NCI-H345 (cell line): ENCODE measurements at places on chromosomes 1 and 21.

GRCh38 chr1:185704181-185704580 is 30.0 kb upstream of the HMCN1 start:
- no peak for DNase-seq

DNA sequence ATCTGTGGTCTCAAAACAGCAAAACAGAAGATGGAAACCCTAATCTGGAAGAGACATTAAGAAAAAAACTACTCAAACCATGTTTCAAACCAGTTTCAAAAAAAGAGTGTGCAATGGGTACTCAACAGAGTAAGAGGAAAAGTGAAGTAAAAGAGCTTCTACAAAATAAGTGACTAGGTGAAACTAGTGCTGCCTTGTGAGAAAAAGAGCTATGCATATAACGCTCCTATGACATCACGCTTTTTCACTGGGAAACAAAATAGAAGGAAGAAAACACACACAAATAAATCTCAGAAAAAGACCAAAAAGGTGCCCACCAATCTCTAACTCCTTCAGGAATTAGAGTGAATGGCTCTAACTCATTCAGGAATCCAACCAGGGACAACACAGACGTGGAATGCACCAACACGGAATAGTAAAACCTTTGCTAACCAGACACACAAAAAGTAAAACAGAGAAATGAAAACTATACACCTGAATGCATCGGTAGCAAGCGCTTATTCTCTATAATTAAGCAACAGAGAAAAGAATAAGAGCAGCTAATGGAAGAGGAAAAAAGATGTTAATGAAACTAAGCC is 1.3 kb downstream of the FOXJ3 start:
- DNase-seq, result no peak

GRCh38 chr1:64960731-64961130 is 5.6 kb downstream of the JAK1 start:
- DNase-seq, result no peak

DNA sequence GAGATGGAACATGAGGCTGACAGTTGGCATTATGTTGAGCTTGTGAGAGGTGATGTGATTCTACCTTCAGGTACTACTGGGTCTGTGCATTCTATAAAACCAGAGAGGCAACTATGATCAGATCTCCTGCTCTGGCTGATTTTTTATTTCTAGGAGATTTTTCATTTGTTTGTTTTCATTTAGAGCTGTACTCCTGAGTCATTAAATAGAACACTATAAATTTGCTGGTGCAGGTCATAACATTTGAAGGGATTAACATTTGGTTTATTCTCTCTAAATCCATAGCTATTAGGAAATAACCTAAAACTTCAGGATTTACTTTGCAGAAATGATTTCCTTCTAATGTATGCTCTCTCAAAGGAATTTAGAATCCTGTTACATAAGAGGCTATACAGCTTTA is 42.9 kb downstream of the MAGI3 start:
- no peak for DNase-seq

GRCh38 chr1:204080163-204080903 is 7.4 kb downstream of the SOX13 start:
- peak; percentile 87 for DNase-seq

DNA sequence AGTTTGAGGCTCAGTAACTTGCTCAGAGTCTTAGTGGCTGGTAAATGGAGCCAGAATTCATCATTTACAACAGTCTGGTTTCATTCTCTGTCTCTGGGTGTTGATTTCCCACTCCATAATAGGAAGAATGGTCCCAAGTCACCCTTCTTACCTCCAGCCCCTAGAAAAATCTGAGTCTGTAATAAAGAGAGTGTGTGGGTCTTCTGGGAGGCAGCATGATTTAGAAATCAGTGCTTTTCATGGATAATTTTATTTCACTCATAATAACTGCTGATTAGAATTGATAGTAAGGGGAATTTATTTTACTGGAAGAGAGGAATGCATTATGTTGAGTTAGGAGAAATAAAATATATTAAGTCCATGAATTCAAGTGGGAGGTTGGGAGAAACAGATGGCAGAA is 2.1 kb downstream of the PLA2G2D start:
- no peak for DNase-seq

- peak; percentile 49 for DNase-seq
These were observed 5.7 kb upstream of the CHD5 start for GRCh38 chr1:6185635-6186382.

- DNase-seq, result no peak
These were observed 70.0 kb downstream of the PLXNA2 start for GRCh38 chr1:208174200-208174599.

GRCh38 chr1:199152676-199153075 is 513.8 kb downstream of the PTPRC start:
- no peak for DNase-seq

- no peak for DNase-seq
These were observed 2.1 kb upstream of the RAB3GAP2 start for GRCh38 chr1:220274251-220274855.

DNA sequence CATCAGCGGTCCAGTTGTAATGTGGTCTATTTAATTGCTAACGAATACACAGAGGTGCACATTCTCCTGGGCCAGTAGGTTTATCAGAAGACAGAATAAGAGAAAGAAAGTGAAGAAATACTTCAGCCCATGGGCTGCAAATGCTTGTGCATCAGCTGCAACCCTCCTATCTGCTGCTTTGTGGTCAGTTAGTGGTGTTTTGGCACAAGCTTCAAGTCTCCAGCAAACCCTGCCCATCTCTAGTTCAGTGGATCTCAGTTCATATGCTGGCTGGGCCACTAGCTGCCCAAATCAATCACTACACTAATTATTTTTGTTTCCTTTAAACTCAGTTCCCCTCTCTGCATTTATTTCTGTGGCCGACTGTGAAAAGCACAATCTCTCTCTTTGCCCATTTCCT is 124.2 kb downstream of the KCNJ6 start:
- DNase-seq, result no peak

DNA sequence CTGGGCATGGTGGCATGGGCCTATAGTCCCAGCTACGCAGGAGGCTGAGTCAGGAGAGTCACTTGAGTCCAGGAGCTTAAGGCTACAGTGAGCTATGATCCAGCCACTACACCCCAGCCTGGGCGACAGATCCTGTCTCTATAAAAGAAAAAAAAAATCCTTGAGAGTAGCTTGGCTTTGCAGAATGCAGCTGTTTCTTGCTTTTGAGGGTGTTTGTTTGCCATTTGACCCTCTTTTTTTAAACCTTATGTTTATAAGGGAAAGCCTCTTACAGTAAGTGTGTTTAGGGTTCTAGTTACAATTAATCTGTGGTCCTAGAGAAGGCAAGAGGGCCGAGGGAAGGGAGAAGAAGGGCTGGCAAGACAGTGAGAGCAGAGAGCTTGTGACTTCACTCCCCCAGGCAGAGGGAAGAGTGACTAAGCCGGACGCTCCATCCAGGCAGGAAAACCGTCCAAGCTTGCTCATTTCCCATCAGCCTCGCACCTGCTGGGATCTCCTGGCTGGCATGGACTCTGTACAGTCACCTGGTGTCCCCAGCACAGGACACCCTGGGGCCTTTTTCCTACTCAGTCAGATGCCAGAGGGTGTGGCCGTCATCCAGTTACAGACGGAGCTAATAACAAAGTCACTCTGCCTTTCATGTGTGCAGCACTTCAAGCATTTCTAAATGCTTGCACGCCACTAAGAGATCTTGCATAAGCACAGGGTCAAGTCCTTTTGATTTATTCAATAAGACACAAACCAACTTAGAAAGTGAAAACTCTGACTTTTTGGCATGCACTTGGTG is 55.5 kb upstream of the PSEN2 start:
- peak; percentile 94 for DNase-seq

DNA sequence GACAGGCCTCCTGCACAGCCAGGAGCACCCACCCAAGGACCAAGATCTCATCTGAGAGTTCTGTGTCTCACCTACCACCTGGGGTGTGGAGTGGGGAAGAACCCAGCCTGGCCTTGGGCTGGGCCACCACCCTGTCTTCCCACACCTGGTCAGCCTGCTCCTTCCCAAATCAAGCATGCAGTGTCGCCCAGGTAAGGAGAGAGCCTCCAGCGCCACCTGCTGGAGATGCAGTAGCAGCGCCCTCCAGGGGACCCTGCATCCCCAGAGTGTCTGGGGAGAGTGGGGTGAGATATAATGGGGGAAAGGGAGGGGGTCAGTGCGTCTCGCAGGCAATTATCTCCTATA is 32.3 kb downstream of the KIAA2013 start:
- DNase-seq, result peak; percentile 70

- peak; percentile 63 for DNase-seq
These were observed 203.6 kb upstream of the CHODL start for GRCh38 chr21:18041012-18041411.

- DNase-seq, result peak; percentile 92
These were observed 36.4 kb upstream of the BCL9 start for GRCh38 chr1:147504801-147505311.

DNA sequence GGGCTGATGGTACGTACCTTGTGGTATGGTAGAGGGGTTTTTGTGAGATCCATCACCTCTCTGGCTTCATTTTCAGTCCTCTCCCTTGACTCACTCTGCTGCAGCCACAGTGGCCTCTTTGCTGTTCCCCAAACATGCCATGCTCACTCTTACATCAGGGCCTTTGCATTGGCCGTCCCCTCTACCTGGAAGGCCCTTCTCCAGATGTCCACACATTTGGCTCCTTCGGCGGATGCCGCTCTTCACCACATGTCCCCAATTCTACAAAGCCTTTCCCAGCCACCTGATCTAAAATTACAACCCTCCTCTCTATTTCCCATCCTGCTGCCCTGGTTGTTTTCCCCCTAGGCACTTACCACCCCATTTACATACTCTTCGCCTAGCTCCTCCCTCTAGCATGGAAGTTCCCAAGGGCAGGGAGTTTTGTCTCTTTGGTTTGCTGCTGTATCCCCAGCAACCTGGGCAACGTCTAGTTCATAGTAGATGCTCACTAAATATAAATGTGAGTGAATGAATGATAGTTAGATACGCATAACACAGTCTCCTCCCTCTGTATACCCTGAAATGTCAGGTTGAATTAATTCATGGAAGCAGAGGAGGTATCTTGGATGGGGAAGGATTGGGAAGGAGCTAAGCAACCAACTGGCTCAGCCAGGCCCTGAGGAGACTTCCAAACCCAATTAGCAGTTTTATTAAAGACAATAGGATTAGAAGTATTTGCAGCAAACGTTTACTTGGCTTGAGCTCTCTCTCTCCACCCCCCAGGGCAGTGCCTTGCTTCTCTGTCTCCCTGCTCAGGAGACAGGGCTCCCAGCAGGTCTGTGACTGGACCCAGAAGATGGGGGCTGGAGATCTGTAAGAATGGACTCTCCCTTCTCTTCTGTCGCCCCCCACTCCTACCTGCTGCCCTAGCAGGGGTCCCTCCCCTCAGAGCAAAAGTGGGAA is 264.2 kb downstream of the GRIK3 start:
- DNase-seq, result no peak

GRCh38 chr1:223653015-223653414 is 12.5 kb downstream of the CAPN8 start:
- DNase-seq, result no peak

DNA sequence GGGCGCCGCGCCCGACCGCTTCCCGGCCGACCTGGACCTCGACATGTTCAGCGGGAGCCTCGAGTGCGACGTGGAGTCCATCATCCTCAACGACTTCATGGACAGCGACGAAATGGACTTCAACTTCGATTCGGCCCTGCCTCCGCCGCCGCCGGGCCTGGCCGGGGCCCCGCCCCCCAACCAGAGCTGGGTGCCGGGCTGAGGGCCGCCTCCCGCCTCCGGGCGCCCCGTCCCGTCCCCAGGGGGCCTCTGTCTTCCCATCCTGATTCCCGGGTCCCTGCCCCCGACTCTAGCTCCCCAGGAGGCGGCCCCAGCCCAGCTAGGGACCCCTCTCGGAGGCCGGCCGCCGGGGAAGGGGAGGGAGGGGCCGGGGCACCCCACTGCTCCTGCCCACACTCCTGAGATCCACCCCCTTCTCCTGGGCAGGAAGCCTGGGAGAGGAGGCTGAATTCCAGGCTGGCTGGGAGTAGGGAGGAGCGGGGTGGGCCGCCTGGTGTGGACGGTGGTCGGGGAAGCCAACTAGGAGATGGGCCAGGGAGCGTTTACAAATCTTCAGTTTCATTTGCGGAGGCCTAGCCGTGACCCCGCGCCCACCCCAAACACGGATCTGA is 21.4 kb downstream of the FOXO6 start:
- DNase-seq, result no peak

DNA sequence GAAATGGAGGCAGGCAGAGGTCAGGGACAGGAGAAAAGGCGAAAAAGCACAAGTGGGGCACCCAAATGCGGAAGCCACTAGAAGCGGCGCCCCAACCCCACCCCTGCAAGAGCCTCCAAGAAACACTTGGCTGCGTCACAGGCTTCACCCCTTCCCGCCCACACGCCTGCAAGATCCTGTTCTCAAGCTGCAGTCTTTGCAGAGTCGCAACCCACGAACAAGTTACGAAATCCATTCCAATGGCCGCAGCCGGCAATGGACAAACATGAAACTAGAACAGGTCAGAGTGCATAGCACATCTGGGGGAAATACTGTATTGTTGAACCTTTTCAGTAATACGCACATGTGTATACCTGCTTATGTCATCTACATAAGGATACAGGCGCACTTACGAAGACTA is 103.6 kb downstream of the PSMG1 start:
- DNase-seq, result no peak

GRCh38 chr1:147907786-147908509 is 5.4 kb downstream of the GJA8 start:
- no peak for DNase-seq

GRCh38 chr1:26353210-26353859 is 595 bp downstream of the CRYBG2 start:
- no peak for DNase-seq

- DNase-seq, result no peak
These were observed 31.9 kb downstream of the NHLH2 start for GRCh38 chr1:115809076-115809475.

DNA sequence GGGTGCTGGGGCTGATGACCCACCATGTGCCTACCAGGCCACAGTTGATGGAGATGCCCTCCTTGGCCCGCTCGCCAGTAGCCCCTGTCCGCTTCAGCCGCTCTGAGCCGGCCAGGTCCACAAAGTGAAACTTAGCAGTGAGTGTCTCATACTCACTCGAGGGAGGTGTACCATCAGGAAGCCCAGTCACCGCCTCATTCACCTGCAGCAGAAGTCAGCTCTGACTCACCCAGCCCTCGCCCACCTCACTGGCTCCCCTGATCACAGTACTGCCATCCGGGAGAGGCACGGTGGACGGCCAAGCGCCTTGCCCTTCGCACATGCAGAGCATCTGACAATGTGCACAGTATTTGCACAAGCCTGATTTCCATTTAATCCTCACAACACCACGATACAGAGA is 18.8 kb downstream of the KIF21B start:
- DNase-seq, result no peak

GRCh38 chr1:167739752-167740151 is 18.0 kb downstream of the MPZL1 start:
- no peak for DNase-seq

- DNase-seq, result no peak
These were observed 46.4 kb downstream of the KCND3 start for GRCh38 chr1:111943066-111943465.

- DNase-seq, result no peak
These were observed 3.8 kb upstream of the HTR1D start for GRCh38 chr1:23221107-23221506.

- DNase-seq, result no peak
These were observed 288.5 kb upstream of the POU3F1 start for GRCh38 chr1:38334930-38335592.

GRCh38 chr1:181669246-181669645 is 185.9 kb downstream of the CACNA1E start:
- no peak for DNase-seq
